ENCODE measurements at places on chromosomes 1 and 21. TPM values are rescaled to one million over a fixed set of nuclear protein-coding genes. Genes with fewer than 3 reads are reported as not detected.

ORC1 gene
- 20.2 TPM for total RNA-seq

HLCS gene
- total RNA-seq = 22.9 TPM

HRNR gene
- total RNA-seq = not detected

GPA33 gene
- total RNA-seq = 0.12 TPM

LSS gene
- 55.0 TPM for total RNA-seq

LCE2B gene
- total RNA-seq = not detected

CFHR1 gene
- total RNA-seq = not detected

CR1L gene
- total RNA-seq = not detected

SPATA21 gene
- 0.02 TPM for total RNA-seq

LPAR3 gene
- total RNA-seq = 3.6 TPM

TUT4 gene
- total RNA-seq = 12.7 TPM

IFI44L gene
- 556 TPM for total RNA-seq

GPR37L1 gene
- not detected for total RNA-seq

RIT1 gene
- total RNA-seq = 53.9 TPM

DMBX1 gene
- not detected for total RNA-seq

NBPF6 gene
- not detected for total RNA-seq

AGMAT gene
- total RNA-seq = 2.6 TPM

CLCNKB gene
- 0.05 TPM for total RNA-seq

PRKAB2 gene
- 18.2 TPM for total RNA-seq

KRTAP21-1 gene
- total RNA-seq = not detected
